Left colon (tissue), 2 donors: ENCODE measurements at places on chromosomes 4 and X.

- no peak for DNase-seq
These were observed 689 bp downstream of the NR0B1 start for GRCh38 chrX:30308263-30309138.

- no peak for DNase-seq
These were observed 266.0 kb downstream of the PAPSS1 start for GRCh38 chr4:107453987-107454386.

- DNase-seq = no peak
These were observed 27.6 kb upstream of the AGTR2 start for GRCh38 chrX:116142976-116143375.

GRCh38 chr4:103484521-103484920, 235.3 kb downstream of the TACR3 start:
- no peak for DNase-seq

- no peak for DNase-seq
These were observed 25.1 kb upstream of the PLS3 start for GRCh38 chrX:115535844-115536243.

DNA sequence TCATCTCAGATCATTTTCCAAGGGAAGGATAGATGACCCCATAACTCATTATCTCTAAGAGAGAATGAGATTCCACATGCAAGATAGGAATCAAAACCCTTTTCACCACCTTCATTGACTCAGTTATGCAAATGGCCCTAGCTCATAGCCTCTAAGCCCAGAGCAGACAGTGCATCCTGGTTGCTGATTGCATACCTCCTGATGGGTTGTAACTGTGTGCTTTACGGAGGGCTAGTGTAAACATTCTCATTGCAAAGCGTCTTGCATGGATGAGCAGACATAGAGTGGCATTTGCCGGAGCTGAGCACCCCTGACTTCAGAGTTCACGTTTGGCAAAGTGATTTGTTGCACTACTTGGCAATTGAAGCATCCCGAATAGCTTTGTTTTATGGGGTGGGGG, 151.0 kb downstream of the VCX3A start:
- DNase-seq = no peak

GRCh38 chr4:2330091-2331042, 68.5 kb upstream of the MXD4 start:
- no peak for DNase-seq
